ENCODE measurements at places on chromosomes 7 and 10.

- DNase-seq, result no peak
Measured at GRCh38 chr7:1066242-1066588, 21.7 kb upstream of the GPER1 start.

GRCh38 chr10:75932921-75933320 lies 501.5 kb downstream of the LRMDA start:
- DNase-seq, result no peak

DNA sequence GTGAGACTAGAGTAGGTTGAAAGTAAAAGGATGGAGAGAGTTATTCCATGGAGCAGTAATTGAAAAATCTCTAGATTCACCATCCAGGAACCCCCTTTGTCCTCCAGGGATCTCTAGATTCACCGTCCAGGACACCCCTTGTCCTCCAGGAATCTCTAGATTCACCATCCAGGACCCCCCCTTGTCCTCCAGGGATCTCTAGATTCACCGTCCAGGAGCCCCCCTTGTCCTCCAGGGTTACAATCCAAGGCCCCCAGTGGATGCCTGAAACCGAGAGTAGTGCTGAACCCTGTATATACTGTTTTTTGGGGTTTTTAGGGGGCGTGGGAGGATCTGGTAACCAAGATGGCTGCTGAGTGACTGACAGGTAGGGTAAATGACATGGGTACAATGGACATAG lies 38.3 kb upstream of the PPP2R2D start:
- DNase-seq, result no peak

- no peak for DNase-seq
Measured at GRCh38 chr7:17722798-17723197, 217.5 kb downstream of the SNX13 start.

DNA sequence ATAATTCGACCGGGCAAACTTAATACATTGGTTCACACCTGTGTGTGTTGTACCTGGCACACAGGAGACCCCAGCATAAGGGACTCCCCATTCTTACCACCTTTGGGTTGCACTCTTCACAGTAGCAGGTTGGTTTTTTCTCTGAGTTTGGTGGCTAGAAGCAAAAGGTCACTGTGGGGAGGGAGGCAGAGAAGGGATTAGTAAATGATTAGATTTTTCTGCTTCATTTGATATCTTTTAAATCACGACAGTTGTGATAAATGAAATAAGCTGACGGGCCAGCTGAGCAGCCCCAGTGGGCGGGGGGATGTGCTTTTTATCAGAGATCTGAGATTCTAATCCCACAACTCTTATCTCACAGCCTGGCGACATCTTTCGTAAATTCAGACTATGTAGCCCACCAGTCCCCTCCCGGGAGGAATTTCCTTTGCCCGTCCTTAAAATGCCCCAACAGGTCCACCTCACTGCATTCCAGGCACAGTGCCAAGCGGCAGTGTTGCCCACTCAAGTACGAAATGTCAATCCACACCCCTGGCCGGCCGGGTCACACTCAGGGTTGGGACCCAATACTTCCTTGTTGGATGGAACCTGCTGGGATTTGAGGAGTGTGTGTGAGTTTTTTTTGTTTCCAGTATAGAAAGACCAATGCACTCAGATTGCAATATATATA lies 10.5 kb upstream of the KCP start:
- no peak for DNase-seq

GRCh38 chr7:126689037-126689436 lies 563.7 kb downstream of the GRM8 start:
- DNase-seq, result no peak

- DNase-seq, result no peak
Measured at GRCh38 chr7:67620216-67620933, 623.7 kb downstream of the TYW1 start.

All from stimulated activated CD8-positive, alpha-beta memory T cell treated with anti-CD3 and anti-CD28 coated beads, Interleukin-7, amount 100 ng/mL, for 1 hour (primary cell).